ENCODE measurements at places on chromosomes 2 and 18. TPM values are rescaled to one million over a fixed set of nuclear protein-coding genes. Genes with fewer than 3 reads are reported as not detected.

The CNDP1 gene
- total RNA-seq, result not detected

The ABCB11 gene
- not detected for total RNA-seq

The CCDC141 gene
- not detected for total RNA-seq

The PSMD14 gene
- total RNA-seq, result 94.4 TPM

DNA sequence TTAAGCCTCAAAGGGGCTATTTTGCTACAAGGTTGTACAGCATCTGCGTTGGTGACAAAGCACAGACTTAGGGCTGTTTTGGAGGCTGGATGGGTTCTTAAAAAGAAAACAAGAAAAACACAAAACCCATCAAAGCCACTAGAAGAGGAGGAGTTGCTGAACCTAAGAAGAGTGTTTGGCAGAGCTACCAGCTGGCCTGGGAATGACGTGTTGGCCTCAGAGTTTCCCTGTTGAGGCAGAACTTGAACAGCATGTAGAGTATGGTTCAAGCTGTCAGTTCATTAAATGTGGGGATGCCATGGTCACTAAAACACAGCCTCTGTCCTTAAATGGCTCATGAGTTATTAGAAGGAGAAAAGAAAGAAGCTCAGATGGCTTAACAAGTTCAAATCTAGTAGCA, 162.5 kb downstream of the TTC32 start:
- peak; percentile 50 for DNase-seq

GRCh38 chr2:191459158-191459557, 214.0 kb downstream of the MYO1B start:
- DNase-seq, result no peak

DNA sequence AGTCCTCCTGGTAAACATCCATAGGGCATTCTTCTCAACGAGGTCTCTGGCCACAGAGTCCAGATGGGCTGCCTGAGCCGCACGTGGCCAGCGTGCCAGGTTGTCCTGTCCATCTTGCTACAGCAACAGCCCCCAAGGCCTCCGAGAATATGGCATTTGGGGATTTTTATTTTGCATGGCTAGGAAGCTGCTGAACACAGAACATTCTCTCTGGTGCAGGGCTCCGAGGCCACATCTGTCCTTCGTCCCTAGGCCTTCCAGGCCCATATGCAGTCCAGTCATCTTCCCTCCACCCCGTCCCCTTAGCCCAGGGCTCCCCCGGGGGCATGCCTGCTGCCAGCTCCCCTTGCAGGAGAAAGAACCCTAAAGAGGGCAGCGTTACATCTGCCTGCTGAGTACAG, 2.3 kb downstream of the HDAC4 start:
- no peak for DNase-seq

DNA sequence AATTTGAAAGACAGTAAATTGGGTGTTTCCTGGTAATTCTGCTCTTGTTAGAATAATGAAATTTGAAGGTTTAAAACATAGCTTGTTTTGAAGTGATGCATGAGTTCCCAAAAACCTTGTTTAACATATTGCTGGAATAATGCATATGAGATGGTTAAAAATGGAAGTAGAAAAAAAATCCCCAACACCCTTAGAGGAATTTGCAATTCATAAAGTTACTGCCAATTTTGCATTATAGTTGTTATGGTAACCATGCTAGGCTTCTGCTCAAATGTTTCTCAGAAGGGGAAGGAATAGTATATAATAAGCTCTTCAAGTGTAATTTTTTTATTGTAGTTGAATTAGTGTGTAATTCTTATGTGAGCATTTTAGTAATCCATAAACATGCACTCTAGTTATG, 49.1 kb downstream of the FASTKD2 start:
- no peak for DNase-seq

DNA sequence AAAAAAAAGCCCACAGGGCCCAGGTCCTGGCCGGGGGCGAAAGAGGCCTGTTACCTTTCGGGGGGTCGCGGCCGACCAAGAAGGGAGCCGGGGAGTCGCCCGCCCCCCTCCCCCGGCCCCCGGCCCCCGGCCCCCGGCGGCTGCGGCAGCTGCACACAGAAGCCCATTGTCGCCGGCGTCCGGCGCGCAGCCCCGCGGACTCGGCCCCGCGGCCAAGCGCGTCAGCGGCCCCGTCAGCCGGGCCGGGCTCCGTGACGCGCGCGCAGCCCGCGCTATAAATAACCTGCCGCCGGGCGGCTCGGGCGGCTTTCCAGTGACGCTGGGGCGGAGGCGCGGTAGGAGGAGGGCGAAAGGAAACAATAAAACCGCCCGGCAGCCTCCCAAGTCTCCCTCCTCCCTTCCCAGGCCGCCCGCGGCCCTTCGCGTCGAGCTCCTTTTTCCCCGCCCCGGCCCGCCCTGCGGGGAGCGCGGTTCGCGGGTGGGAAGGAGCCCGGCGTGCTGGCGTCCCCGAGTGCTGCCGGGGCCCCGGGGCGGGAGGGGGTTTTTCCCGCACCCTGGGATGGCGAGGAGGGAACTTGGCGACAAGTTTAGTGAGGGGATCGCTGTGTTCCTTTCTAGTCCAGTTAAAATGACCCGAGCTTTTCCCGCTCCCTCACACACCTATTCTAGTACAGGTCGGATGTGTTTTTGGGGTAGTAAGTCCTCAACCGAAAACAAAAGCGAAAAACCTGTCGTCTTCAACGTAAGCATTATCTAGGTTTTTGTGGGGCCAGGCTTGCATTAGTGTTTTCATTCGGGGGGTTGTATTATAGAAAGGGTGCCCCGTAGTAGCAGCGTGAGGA, 10.0 kb upstream of the NR4A2 start:
- DNase-seq, result peak; percentile 98

DNA sequence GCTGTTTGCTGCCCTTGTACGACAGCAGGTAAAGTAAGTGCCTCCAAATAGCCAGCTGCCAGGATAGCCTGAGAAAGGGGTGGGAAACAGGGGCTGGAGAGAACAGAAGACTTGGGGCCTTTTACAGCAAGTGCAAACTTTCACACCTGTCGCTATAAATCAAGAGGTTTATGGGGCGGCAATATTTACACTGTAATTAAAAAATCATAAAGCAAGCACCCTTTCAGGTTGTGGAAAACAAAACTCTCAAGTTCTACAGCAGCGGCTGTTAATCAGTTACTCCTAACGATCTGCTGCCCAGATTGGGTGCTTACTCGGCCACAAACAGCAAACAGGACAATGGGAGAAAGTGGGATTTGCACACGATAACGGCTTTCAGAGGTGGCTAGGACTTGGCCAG, 359.5 kb upstream of the ETAA1 start:
- no peak for DNase-seq

GRCh38 chr2:240586919-240587800, 626 bp downstream of the CAPN10 start:
- peak; percentile 61 for DNase-seq

GRCh38 chr18:59001721-59002120, 137.0 kb downstream of the ZNF532 start:
- DNase-seq, result no peak

DNA sequence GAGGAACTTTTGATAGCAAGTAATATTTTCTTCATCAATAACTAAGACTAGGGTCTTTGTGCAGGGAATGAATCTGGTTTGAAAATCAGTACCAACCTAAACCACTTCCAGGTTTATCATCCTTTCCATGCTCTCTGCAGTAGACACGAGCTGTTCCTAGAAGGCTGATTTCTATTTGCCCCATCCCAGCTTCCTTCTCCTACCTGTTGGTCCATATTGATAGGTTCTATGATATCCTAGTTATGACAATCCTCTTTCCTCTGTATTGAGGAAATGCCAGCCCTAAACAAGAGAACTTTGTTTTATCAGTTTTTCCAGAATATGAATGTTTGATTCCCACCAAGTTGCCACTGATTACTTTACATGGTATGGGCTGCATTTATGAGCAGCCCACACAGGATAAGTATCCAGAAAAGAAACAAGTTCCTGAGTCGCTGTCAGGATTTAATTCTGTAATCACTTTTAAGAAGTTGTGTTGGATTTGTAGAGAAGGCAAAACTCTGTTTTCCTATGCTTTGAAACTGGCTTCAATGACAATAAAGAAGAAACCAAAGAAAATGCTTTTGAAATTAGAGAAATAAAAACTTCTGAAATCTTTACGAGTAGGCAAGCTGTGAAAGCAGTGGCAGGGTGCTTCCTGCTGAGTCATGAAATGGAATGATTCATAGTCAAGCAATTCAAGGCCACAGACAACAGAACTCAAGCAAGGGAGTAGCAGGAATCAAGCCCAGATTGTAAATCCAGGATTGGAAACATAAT, 37.3 kb upstream of the TANK start:
- DNase-seq, result peak; percentile 91

DNA sequence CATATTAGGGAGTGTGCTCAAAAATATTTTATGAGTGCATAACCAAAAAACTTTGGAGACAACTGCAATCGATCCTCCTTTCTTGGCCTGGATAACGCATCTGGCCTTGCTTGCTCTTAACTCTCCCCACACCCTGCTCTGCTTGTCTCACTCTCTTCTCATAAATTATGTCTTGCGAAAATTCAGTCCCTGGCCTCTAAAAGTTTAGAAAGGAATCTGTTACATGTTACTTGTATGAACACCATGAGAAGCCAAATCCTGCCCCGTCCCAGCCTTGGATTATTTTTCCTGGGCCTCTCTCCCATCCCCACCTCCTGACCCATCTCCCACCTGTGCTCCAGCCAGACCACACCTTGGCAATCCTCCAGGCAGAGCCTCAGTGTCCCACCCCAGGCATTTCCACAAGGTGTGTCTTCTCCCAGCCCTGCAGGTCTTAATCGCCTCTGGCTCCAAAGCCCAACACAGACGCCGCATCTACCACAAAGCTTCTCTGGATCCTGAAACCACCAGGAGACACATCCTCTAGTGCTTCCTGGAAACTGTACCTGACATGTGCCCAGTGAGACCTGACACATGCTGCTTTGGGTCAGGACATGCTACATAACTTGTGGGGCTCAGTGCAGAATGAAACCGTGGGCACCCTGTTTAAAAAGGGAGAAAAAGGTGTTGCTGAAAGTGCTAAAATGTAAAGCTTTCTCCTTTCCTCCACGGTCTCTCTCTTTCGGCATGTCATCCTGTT, 99.6 kb upstream of the ST3GAL5 start:
- DNase-seq, result peak; percentile 14

All from GM23248 (cell line).